ENCODE measurements at places on chromosomes 4 and X. TPM values are rescaled to one million over a fixed set of nuclear protein-coding genes. Genes with fewer than 3 reads are reported as not detected.

Gene PDGFC
- 63.0 TPM for total RNA-seq

Gene TMPRSS11D
- not detected for total RNA-seq

Gene CXCL8
- total RNA-seq = 26.4 TPM

Gene UGT2B15
- not detected for total RNA-seq

Gene YY2
- total RNA-seq = 1.7 TPM

Gene BANK1
- not detected for total RNA-seq

Gene VCX3B
- total RNA-seq = not detected

Gene CDS1
- total RNA-seq = not detected

Gene FGA
- total RNA-seq = not detected

Gene TRAM1L1
- total RNA-seq = 5.3 TPM

Gene YIPF7
- not detected for total RNA-seq

Gene WFS1
- 17.4 TPM for total RNA-seq

Gene MMGT1
- total RNA-seq = 32.4 TPM

Gene SATL1
- total RNA-seq = 0.18 TPM

Gene STEEP1
- 68.8 TPM for total RNA-seq

Gene BTC
- total RNA-seq = not detected

Data from SJSA1 (cell line).